Adrenal gland (tissue), 19 donors: ENCODE measurements at places on chromosomes 12 and 14.

- DNase-seq: no peak
Observed at GRCh38 chr14:62146030-62146429, 383.8 kb downstream of the SNAPC1 start.

DNA sequence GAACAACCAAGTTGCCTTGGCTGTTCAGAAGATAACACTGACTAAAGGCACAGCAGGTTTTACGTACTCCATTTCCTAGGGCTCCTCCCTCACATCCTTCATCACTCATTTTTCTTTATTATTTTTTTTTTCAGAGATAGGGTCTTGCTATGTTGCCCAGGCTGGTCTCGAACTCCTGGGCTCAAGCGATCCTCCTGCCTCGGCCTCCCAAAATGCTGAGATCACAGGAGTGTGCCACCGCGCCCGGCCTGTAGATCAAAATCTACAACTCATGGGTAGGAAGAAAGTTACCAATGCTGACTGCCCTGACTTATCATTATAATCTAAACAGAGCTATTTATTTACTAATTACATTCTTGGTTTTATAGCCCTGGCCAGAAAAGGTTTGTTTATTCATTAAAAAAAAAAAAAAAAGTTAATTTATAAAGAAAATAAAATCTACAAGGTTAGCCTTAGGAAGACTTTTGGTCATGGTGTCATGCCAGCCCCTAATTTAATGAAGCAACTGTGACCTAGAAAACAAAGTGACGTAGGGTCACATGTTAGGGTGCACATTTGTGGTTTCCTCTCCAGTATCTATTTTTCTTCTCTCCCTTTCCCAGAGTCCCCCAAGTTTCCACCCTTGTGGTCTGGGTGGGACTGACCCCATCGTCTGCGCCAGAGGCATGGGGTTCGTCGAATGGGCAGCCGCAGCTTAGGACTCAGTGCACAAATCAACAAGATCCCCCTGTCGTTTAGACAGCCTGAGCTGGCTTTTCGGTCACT is 19.0 kb upstream of the FOXN3 start:
- DNase-seq: no peak

GRCh38 chr12:94498073-94498472 is 38.4 kb upstream of the CEP83 start:
- DNase-seq: no peak

GRCh38 chr14:46550836-46551235 is 100.7 kb downstream of the RPL10L start:
- no peak for DNase-seq

DNA sequence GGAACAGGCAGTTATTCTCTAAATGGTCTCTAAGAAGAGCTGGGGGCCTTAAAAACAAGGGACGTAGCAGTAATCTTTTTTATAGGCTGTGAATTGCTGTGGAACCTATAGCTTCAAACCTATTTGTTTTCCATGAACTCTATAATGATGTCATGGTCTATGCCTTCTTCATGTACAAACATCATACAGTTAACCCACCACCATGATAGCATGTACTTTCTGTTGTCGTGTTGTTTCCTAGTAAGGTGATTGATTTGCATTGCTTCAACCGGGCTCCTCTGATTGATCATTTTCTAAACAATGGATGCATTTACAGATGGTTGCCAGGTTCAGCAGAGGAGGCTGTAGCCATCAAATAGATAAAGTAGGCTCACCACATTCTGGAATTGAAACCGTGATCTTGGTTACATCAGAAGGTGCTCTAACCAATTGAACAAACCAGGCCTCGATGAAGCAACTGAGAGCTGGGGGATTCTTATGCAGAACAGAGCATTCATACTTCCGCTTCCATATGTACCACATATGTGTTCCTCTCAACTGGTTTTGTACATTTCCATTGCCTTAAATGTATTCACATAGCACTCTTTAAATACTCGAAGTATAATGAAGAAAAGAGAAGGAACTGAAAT is 25.6 kb upstream of the PCNX1 start:
- DNase-seq: no peak

DNA sequence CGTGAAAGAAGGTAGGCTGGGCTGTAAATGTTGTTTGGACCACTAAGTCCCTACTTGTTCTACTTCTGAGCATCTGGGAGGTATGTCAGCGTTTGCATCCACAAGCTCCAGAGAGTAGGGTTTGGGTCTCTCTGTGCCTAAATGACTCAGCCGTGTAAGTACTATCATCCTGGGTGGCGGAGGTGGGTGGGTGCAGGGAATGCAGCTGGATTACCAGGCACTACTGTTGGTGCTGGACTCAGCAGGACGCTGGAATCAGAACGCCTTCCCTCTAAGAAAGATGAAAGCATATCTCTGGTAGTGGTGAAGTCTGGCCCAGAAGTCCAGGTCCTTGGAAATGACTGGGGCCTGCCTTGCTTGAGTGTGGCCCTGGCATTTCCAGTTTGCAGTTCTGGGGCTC is 289.7 kb downstream of the PCNX1 start:
- no peak for DNase-seq

GRCh38 chr14:39442293-39442692 is 10.1 kb upstream of the FBXO33 start:
- DNase-seq: no peak

- DNase-seq: no peak
Observed at GRCh38 chr14:64715146-64715627, 11.0 kb downstream of the PLEKHG3 start.

- DNase-seq: no peak
Observed at GRCh38 chr12:77433799-77434198, 368.4 kb upstream of the E2F7 start.

GRCh38 chr14:50335989-50336824 is 24.1 kb downstream of the DMAC2L start:
- peak; percentile 33 for DNase-seq

- DNase-seq: no peak
Observed at GRCh38 chr14:67423424-67423823, 11.5 kb upstream of the PLEK2 start.

DNA sequence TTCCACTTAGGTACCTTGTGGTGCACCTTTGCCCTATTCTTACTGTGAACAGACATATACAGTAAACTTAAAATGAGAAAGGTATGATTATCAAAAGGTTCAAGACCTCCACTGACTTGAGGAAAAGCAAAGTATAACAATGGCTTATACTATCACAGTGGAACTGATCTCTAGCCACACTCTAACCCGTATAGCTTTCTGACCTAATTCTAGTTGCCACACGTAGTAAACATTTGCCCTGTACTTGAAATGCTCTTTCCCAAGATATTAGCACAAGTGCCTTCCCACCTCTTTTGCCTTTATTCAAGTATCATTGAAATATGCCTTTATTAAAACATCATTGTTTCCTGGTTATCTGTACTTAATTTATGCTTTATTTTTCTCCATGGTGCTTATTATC is 250.4 kb upstream of the PPFIA2 start:
- no peak for DNase-seq

- DNase-seq: no peak
Observed at GRCh38 chr12:118307069-118307954, 65.4 kb downstream of the TAOK3 start.

GRCh38 chr12:20189767-20190166 is 178.6 kb upstream of the PDE3A start:
- DNase-seq: no peak

- no peak for DNase-seq
Observed at GRCh38 chr14:104797115-104798044, 1.8 kb upstream of the AKT1 start.
